ENCODE measurements at places on chromosomes 2 and 18.

GRCh38 chr2:133768256-133768655 lies 200.0 kb upstream of the NCKAP5 start:
- peak; percentile 60 for DNase-seq

- peak; percentile 8 for DNase-seq
Measured at GRCh38 chr18:5238371-5238976, 41.4 kb upstream of the AKAIN1 start.

DNA sequence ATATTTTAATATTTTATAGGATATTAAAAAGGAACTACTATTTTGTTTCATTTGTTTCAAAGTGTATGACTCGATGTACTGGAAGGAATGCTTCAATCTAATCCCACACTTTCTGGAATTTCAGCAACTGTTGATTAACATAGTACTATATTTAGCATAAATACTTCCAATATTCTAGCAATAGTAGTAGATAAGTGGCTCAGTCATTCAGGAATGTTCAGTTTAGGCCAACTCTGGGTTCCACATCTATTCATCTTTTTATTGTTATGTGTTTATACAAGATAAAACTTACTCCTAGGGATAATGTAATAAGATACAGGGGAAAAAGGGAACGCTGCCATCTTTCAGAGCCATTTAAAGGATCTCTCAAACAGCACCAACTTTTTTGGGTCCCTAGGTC lies 22.3 kb upstream of the ORC2 start:
- DNase-seq, result peak; percentile 91

DNA sequence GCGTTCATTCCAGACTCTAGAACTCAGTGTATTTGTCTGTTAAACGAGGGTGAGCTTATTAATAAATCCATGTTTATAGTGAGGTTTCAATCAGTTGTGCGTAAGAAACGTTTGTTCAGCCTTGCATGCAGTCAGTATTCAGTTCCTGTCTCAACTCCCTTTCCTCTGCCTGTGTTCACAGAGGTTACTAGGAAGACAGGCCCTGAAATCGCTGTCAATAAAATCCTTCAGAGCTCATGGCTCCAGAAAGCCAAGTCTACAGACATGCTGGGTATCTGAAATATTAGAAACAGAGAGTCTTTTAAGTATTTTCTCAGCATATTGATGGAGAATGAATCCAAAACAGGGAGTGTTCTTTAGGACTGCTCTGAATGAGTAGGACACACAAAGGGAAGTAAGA lies 75.4 kb downstream of the KLF7 start:
- no peak for DNase-seq

DNA sequence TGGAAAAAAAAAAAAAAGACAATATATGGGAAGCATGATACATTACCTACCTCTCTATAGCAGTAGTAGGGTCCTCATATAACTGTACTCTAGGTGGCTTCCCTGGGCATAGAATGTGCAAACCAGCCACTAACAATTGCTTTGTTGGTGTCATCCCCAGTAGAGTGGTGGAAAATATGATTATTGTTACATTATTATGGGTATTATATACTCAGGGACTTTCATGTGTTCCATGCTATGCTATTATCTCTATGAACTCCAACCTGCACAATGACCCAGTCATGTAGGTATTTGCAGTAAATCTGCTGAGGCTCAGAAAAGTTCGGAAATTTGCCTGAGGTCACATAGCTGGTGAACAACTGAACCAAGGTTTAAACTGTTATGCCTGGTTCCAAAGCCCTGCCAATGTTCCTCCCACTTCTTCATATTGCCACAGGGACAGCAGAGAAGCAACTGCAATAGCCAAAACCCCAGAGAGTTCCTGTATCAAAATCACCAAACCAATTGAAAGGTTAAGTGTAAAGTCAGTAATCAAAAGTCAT lies 52.6 kb upstream of the MAP4K4 start:
- no peak for DNase-seq
